ENCODE measurements at places on chromosomes 1 and 21.

DNA sequence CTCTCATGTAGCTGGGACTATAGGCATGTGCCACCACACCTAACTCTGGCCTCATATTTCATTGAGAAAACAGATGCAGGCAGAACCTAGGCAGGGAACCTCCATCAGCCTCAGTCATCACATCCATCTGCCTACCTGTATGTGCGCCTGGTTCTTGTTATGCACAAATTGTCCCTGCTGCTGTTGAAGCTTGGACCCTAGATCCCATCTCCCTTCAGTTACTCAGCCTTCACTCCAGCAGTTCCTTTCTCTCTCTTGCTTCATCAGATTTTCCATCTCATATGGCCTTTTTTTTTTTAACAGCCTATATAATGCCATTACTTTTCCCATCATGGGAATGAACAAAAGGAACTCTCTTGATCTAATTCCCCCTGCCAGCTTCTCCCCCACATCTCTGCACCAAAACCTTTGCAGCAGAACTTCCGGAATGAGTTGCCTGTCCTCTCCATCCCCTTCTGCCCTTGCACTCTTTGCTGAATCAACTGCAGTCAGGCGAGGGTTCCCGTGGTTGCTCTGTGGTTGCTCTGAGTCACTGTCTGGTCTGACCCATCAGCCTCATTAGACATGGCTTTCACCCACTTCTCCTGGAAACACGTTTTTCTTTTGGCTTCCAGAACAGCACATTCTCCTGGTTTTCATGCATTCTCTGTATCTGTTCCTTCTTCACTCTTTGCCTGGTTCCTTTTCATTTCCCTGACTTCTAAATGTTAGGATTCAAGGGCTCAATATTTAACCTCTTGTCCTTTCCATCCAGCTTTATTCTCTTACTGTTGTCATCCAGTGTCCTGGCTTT is 41.5 kb downstream of the UBE4B start:
- peak; percentile 36 for DNase-seq

- DNase-seq = no peak
These were observed 15.7 kb downstream of the IER5 start for GRCh38 chr1:181104042-181104789.

DNA sequence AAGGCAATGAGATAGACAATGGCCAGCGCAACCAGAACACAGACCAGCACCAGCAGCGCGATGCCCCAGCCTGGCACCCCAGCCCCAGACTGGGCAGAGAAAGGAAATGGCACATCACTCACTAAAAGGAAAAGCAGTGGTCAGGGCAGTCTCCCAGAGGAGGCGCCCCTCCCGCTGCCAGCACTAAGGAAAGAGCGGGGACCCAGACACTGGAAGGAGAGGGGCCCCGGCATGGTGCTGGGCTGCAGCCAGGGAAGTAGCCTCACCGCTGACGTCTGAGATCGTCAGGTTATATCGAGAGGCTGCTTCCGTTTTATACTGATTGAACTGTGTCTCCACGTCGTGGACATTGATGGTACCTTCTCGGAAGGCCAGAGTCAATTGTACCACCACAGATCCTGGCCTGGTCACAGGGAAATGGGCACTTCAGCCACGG is 13.8 kb downstream of the TRIM46 start:
- DNase-seq = no peak

- DNase-seq = no peak
These were observed 59.8 kb downstream of the CAPN2 start for GRCh38 chr1:223771814-223772770.

DNA sequence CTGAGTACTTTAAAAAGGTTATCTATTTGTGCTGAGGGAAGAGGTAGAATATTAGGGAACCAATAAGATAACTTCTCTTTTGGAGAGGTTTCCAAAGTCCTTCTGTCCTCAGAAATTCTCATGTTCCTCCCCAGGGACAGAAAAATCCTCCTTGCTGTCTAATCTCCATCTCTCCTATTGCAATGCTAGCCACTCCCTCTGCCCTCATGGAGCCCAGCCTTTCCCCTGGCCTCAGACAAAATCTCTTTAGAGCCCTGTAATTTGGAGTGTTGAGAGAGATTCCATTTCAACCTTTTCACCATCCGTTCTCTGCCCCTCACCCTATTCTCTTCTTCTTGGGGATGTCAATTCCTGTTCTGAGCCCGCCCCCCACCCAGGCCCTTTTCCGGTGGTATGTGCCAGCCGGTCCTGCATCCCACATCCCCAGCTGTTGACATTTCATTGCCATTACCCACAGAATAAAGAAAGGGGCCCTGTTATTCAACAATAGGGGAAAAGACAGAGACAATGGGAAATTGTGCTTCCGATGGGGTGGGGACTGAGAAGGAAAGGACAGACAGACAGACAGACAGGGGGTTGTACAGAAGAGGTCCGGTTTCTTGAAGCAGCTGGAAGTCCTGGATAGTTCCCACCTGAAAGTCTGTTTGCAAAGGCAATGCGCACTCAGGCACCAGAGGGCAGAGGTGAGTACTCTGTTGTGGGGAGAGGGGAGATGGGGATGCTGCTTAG is at the start of gene HAPLN2:
Gene HAPLN2, plus strand, starts transcription at position 563 of the 729 bp plus-strand sequence. CDS start 4,076 bp downstream, outside the sequence.
- no peak for DNase-seq

- DNase-seq = no peak
These were observed 30.0 kb downstream of the ZNF697 start for GRCh38 chr1:119617751-119618691.

DNA sequence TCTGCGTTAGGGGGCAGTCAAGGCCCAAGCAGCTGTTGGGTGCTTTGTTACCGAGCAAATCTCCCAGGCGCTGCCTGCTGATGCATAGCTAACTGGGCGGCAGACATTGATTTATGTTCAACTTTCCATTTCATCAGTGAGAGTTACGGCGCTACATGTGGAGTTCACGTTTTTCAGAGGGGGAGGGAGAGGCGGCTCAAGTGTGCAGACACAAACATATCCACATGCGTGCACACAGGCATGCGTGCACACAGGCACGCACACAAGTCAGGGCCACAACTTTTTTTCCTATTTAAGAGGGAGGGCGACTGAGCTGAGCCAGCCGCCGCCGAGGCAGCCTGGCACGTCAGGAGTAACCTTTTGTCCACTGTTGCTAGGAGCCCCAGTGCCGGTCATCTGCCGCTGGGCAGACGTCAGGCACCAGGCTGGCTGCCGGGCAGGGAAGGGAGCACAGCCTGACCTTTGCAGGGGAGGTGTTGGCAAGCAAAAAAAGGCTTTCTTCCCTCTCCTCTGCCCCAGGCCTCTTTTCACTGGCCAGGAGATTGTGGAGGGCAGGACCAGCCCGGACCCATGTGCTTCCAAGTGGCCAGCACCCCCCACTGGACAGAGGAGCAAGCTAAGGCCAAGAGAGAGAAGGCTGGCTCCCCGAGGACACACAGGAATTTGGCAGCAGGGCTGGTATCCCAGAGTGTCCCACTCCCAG is 73.3 kb downstream of the MRPL37 start:
- peak; percentile 65 for DNase-seq

DNA sequence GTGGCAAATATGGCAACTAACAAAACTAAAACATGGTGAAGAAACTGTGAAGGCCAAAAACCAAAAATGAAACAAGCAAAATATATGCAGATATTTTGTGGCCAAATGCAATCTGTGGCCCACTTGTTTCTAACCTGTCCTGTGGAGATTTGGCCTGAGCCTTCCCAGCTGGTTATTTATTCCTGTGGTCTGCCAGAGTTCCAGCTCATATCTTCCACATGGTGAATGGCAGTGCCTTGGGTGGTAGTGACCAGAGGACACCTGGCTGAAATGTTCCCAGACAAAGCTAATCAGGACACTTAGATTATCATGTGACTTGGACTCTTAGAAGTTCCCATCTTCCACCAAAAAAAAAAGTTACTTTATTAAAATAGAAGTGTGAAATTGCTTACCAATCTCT is 39.7 kb downstream of the RNASEL start:
- no peak for DNase-seq

DNA sequence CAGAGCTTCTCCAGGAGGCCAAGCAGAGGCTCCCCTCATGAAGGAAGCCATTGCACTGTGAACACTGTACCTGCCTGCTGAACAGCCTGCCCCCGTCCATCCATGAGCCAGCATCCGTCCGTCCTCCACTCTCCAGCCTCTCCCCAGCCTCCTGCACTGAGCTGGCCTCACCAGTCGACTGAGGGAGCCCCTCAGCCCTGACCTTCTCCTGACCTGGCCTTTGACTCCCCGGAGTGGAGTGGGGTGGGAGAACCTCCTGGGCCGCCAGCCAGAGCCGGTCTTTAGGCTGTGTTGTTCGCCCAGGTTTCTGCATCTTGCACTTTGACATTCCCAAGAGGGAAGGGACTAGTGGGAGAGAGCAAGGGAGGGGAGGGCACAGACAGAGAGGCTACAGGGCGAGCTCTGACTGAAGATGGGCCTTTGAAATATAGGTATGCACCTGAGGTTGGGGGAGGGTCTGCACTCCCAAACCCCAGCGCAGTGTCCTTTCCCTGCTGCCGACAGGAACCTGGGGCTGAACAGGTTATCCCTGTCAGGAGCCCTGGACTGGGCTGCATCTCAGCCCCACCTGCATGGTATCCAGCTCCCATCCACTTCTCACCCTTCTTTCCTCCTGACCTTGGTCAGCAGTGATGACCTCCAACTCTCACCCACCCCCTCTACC is 19.1 kb downstream of the CSF1 start:
- DNase-seq = no peak

- DNase-seq = no peak
These were observed 6.6 kb upstream of the RUNX3 start for GRCh38 chr1:24936684-24937083.

- DNase-seq = no peak
These were observed 435.9 kb upstream of the PRMT6 start for GRCh38 chr1:106620521-106620954.

- no peak for DNase-seq
These were observed 344.0 kb upstream of the USP24 start for GRCh38 chr1:55559161-55559611.

GRCh38 chr21:41709965-41710822 is 56.7 kb downstream of the RIPK4 start:
- DNase-seq = no peak

DNA sequence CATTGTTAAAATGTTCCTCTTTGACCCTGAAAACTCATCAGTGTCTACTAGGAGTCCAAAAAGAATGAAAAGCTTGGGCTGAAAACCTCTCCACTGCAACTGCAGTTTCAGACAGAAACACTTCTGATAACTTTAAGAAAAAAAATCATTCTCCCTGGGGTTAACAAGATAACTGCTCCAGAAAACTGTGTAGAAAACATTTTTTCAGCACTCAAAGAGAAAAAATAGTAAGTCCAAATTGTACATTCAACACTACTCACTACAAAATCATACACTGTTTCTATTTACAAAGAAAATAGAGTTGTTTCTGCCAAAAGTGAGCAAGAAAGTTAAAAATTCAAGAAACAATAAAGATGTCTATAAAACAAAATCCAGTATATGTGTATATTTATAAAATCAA is 157.8 kb downstream of the RERE start:
- DNase-seq = no peak

GRCh38 chr1:8374812-8375211 is 56.9 kb downstream of the SLC45A1 start:
- no peak for DNase-seq

GRCh38 chr1:16451841-16452528 is 11.5 kb downstream of the NECAP2 start:
- no peak for DNase-seq

DNA sequence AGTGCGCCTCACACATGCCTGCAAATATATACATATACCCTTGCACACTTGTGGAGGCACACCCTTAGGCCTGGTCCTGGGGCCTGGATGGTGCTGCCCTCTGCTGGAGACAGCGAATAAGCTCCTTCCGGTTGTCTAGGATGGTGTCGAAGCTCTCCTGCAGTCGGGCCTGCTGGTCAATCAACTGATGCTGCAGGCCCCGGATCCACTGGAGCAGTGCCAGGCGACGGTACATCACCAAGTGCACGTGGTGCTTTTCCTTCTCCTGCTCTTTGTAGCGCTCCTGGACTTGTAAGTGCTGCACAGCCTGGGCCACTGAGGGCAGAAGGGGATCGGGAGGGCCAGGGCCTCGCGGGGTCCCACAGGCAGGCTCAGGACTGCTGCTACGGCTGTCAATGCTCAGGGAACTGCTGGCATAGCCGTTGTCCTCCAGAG is 3.1 kb downstream of the C1orf216 start:
- DNase-seq = peak; percentile 72

- DNase-seq = no peak
These were observed 175.4 kb upstream of the GORAB start for GRCh38 chr1:170356585-170356984.

GRCh38 chr1:223233019-223233409 is 90.0 kb upstream of the TLR5 start:
- no peak for DNase-seq

DNA sequence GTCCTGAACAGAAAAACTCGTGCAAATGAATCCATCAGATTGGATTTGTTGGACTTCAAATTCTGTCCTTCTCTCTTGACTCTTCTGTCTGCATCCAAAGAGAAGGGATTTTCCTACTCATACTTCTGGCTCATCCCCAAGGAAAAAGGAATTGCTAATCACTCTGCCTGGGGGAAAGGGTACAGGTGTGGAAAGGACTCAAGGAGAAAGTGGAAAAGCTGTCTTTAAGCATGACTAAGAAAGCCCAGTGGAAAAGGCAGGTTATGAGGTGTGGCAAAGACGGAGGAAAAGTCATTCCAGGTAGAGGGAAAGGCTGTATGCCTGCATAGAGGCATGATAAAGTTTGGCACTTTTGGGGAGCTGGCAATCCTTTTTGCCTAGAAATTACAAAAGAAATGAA is 43.4 kb downstream of the PTGS2 start:
- no peak for DNase-seq

DNA sequence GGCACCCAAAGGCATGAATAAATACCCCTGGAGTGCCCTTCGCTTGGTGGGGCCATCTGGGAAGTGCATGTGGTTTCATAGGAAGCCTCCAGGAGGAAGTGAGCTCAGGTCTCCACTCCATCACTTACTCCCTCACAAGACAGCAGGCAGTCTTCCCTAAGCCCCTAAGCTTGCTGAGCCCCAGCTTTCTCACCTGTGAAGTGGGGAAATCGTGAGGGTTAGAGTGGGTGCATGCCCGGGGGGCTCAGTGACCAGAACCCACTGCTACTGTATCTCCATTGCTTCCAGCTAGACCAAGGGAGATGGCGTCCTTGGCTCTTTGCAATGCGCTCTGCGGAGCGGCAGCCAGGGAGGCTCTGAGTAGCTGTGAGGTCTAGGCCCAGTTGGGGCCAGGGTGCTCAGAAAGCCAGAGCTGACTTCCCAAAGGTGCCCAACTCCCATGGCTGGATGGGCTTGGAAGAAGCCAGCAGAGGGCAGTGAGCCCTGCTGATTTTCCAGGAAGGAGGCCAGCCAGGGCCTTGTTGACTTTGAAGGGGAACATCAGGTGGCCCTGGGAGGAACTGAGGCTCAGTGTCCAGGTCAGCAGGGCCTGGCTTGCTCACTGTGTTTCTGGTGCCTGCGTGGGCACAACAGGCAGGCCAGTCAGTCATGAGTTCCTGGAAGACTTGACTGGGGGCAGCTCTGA is 27.3 kb downstream of the CDCP2 start:
- no peak for DNase-seq
